AG04449 (cell line): ENCODE measurements at places on chromosomes 7 and 10.

GRCh38 chr10:92076722-92077121, 153.2 kb downstream of the BTAF1 start:
- no peak for DNase-seq

DNA sequence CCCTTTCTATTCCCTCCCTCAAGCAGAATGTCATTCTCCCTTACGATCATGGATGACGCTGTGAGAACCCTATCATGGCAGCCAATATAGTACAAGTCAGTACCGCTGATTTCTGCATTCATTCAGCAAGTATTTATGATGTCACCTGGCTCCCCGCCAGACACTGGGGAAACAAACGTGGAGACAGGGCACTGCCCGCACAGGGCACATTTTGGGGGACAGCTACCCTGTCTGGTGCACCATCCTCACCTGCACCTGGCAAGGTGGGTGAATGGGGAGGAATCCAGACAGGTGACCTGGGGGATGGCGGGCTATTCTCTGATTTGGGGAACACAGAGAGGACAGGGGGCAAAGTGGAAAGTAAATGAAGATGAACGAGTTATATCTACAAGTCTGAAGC, 28.4 kb downstream of the MKI67 start:
- DNase-seq = no peak

DNA sequence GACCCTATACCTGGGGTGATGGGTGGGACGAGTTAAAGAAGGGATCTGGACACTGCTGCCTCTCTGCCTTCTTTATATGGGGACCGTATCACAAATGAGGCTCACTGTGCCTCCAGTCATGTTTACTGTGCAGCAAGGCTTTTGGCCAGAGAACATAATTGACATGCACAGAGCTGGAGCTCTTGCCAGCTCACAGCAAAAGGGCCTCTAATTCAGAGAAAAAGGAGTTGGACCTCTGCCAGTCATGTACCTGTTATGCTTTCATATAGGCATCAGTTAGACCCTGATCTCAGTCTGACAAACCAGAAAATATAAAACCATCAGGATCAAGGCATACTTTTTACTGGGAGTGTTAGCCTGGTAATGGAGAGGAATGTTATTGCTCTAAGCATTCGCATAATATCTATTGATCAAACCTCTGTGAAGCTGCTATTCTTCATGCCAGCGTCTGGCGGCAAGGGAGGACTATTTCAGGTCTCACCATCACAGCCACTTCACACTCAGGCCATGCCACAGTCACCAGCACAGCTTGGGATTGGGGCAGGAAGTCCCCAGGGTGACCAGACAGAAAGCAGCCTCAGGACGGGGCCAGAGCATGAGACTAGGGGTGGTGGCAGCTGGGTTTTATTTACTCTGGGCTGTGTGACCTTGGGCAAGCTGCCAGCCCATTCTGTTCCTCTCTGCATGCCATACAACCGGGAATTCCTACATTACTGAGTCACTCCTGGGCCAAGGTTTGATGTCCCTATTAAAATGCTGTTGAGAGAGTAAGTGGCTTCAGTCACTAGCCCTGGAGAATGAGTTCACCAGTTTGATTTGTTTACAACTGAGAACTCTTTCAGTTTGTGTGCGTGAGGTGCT, 90.1 kb downstream of the NPSR1 start:
- no peak for DNase-seq

DNA sequence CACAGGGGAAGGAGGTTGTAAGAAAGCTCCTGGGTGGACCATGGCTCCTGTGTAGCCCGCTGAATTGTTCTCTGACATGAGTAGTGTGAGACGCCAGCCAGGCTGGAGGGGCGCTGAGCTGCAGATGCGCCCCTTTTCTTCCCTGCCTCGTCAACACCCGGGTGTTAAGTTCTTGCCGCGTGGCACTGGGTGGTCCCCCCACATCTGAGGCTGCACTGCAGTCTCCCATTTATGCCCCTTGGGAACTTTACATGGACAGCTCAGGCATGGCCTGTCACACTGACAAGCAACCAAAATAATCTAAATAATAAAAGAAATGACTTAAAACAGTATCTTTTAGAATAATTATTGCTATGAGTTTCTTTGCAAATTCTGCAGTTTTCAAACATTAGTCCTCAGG, 34.6 kb upstream of the HSPA12A start:
- no peak for DNase-seq

- no peak for DNase-seq
Observed at GRCh38 chr10:68492118-68492517, 20.3 kb upstream of the DNA2 start.

DNA sequence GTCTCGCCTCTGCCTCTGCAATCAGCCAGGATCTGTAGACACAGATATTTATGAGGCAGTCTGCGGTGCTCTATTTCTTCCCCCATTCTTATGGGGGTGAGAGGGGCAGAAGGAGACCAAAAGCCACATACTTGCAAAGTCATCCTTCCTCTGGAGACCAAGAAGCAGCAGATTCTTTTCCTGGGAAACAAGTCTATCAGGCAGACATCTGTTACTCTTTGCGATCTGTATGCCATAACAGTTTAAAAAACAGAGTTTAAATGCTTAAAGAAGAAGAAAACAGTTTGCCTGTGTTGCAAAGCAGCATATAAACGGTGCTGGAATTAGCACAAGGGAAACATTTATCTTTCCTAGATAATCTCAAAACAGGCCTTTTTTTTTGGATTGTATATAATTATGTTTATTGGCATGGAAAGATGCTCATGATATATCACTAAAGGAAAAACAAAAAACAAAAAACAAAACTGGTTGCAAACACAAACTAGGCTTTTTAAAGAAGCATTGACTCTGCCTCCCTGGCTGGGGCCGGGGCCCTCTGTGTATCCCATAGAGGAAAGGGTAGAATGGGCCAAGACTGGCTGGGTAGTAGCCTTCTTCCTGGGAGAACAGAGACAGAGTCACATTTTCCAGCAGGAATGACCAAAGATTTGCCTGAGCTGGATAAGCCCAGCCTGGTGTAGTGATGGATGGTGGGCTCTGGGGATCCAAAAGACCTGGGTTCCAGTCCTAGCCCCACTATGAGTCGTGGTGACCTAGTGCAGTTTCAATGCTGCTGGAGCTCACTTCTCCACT, 50.4 kb downstream of the RGS10 start:
- no peak for DNase-seq
